ENCODE measurements at places on chromosomes 11 and 22. TPM values are rescaled to one million over a fixed set of nuclear protein-coding genes. Genes with fewer than 3 reads are reported as not detected.
A peak's percentile ranks its signal among the peaks of the same experiment; 100 is the strongest.

DNA sequence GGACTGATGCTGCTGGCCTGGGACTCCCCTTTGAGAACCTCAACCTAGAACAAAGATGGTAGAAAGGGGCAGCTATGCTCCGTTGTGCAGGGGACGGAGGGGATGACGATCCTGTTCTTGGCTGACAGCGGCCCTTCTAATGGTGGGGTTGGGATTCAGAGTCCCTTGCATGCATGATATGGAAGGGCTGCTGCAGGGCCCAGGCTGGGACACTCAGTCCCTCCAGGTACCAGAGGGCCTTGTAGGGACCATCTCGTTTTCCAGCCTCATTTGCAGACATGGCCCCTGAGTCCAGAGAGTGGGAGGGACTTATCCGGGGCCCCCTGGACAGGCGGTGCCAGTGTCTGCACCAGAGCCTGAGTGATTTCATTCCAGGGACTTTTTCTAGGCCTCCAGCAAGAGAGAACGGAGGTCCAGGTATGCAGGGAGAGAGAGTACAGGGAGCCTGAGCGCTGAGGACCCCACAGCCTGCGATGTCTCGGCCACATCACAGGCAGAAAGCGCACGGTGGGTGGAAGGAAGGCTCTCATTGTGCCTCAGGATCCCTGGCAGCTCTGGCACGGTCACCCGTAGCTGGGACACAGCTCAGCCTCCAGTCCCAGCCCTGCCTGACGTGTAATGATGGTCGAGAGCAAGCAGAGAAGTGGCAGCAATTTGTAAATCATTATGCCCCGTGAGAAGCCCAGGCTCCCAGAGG is 860.8 kb downstream of the TBC1D22A start:
- peak; percentile 28 for DNase-seq

The CHRM1 gene
- not detected for polyA plus RNA-seq

The GUCY1A2 gene
- 0.35 TPM for polyA plus RNA-seq

DNA sequence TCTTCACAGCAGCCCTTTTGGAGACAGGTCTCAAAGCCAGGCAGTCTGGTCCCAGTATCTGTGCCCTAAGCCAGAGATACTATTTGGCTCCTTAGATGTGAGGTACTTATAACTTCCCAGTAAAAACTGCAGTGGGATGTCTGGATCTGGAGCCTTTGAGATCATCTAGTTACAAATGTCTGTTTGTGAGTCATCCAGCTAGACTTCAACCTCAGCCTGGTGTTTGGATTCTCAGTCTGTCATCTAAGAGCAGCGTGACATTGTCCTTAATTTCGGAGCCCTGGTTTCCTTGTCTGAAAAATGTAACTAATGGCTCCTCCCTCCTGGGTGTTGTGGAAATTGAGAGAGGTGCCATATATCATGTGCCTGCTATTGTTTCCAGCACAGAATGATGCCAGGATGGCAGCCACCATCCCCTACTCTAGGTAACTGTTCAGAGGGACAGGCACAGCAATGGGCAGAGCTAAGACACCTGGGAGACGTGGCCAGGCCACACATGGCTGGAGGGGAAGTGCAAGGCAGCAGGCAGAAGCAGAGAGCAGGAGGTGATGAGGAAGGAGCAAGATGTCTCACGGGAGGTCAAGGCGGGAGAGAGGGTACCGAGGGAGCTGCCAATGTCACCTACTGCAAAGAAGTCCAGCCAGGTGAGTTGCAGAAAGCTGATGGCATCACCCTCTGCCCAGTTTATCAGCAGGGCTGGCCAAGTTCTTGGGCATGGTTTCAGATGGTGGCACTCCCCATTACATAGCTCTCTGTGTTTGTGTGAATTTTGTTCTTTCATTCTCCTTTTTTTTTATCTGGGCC is 20.6 kb upstream of the ST3GAL4 start:
- no peak for DNase-seq

DNA sequence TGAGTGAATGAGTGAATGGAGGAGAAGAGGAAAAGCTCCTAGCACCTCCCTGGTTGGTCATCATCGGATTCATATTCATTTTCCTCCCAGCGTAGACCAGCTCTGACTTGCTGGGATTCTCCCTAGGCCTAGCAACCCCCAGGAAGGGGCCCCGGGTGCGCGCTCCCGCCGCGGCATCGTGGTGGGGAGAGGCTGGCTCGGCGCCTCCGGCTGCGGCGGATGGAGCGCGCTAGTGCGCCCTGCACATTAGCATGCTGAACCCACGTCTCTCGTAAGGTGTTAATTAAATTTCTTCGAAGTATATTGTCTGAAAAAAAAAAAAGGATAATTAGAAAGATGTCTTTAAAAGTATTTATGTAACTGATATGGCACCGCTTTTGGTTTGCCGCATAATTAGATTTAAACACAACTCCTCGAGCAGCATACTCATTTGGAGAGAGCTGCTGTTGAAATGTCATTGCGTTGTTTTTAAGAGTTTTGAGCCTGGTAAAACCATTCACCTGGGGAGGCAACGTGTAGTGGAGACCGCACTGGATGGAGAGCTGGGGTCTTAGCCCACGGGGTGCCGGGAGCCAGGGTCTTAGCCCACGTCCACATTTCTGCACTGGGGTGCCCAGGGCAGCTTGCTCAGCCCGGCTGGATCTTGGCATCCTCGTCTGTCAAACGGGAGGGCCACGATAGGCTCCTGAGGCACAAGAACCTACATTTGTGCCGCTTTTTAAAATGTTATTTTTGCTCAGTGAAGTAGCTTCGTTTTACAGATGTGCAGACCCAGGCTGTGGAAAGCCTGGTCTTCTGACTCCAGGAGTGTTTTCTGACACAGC is 21.8 kb downstream of the MPPED1 start:
- peak; percentile 43 for DNase-seq
